ENCODE measurements at places on chromosomes 5 and 9.
A peak's percentile ranks its signal among the peaks of the same experiment; 100 is the strongest.

- no peak for ATAC-seq
These were observed 182.9 kb upstream of the RFX3 start for GRCh38 chr9:3708751-3709150.

- no peak for ATAC-seq
These were observed 61.9 kb upstream of the GPBP1 start for GRCh38 chr5:57111993-57112392.

DNA sequence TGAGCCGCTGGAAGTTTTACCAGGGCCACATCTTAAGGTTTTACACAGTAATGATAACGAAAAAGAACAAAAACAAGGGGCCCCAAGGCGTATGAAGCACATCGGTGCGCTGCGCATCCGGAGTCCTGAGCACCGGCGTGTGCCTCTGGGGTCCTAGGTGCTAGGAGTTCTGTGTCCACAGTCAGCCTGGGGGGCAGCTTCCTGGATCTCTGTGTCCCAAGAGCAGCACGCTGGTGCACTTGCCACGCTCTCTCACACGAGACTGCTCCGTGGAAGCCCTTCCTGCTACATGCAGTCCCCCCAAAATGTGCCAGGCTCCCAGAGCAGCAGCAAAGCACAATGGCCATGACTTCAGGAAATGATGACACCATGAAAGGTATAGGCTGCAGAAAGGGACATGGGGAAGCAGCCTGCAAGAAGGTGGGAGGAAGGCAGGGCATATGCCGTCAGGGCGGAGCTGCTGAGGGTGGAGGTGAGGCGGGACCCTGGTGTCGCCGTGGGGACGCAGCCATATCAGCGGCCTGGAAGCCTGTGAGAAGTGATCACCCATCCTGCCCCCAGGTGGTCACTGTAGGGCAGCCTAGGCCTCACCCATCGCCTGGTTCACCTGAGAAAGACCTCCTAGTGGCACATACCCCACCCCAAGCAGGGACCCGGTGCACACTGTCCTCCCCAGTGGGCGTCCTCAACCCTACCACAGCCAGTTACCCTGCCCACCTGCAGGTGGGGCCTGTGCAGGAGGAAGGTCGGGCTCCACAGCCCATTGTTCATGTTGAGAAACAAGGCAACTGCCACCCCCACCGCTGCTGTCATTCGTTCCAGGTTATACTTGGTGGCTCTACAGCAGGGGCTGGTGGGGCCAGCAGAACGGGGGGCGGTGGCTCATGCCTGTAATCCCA is 23.6 kb upstream of the SLC6A3 start:
- no peak for ATAC-seq

DNA sequence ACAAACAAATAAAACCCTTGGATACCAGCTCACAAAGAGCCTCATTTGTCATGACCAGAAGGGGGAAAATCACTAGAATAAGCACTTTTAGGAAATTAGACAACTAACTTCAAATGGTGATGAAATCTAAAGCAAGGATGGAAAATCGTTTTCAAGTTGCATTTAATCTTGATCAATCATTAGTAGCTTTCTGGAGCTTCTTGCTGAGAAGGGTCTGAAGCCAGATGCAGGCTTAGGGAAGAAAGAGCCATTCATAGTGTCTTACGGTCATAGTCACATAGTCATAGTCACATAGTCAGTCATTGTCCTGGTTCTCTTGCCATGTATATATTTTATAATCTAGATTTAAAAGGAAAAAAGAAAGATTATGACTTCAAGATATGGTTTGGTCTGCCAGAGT is 610.5 kb downstream of the ACTL7B start:
- no peak for ATAC-seq

DNA sequence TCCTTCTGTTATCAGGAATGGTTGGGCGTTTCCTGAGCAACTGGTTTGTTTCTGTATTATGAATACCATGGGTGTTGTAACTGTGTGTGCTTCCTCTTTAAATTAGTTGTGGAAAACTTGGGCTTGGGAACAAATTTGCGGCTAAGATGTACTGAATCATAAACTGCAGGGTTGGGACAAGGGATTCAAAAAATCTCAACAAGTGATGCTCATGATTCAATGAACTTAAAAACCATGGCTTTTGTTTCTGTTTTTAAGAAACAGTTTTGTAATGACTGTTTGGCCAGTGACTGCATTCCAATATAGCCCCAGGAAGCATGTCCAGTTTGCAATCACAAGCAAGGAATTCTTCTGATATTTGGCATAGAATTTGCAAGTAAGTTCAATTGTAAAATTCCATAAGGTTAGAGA is 657.5 kb upstream of the WWC1 start:
- ATAC-seq = no peak

GRCh38 chr5:118956727-118957126 is 31.6 kb downstream of the DTWD2 start:
- ATAC-seq = no peak

DNA sequence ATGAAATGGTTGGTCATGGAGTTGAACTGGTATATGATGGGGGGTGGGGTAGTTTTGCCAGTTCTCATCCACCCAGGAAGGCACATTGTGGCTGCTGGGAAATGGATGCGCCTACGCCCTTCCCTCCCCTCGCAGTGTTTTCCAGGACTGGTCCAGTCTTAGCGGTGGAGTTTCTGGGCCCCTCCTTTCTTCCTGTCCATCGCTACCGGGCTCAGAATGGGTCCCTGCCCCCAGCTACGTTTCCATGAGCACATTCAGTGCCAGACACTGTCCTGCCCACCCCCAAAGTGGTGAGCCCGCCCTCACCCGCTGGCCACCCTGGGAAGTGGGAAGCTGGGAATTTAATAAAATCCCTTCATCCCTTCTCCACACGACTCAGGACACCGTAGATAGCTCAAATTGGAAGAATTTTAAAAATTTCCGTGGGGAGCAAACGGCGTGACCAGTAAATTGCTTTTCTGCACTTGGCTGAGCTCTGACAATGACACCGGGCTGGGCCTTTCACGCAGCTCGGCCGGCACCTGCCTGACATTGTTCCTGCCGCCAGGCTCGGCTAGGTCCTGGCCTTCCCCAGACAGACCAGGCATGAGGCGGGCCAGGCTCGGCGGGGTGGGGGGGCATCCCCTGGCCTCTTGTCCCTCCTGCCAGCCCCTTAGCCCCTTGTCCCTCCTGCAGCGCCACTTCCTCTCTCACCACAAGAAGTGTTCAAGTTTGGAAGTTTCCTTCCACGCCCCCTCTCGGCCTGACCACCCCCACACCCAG is 3.6 kb downstream of the FGF18 start:
- ATAC-seq = no peak

DNA sequence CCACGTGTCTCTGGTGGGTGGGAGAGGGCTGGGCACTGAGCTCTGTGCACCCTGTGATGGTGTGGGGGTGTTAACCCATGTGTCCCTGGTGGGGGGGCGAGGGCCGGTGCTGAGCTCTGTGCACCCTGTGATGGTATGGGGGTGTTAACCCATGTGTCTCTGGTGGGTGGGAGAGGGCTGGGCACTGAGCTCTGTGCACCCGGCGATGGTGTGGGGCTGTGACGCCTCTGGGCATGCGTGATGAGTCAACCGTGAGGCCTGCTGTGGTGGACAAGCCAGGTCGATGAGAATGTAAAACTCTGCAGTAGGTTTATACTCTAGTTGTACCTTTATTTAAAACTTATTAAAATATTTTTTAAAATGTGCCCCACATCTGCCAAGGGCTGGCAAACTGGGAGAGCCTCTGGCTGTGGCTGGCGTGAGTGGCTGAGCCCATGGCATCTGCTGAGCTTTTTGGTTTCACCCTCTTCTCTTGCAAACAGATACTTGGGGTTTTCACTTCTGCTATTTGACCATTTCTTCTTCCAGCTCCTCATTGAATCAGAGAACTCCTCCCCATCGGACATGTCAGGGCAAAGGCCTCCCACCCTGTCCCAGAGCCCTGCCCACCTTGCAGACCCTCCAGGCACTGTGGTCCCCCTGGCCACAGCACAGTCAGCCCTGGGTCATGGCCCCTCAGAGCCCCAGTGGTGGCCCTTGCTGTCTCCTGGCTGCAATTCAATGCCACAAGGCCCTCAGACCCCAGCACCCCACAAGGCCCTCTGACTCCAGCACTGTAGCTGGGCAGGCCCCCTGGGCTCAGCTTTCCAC is 18.5 kb upstream of the EXOC3 start:
- ATAC-seq = peak; percentile 85

- ATAC-seq = no peak
These were observed 576.1 kb downstream of the LRRC70 start for GRCh38 chr5:63154476-63155309.

DNA sequence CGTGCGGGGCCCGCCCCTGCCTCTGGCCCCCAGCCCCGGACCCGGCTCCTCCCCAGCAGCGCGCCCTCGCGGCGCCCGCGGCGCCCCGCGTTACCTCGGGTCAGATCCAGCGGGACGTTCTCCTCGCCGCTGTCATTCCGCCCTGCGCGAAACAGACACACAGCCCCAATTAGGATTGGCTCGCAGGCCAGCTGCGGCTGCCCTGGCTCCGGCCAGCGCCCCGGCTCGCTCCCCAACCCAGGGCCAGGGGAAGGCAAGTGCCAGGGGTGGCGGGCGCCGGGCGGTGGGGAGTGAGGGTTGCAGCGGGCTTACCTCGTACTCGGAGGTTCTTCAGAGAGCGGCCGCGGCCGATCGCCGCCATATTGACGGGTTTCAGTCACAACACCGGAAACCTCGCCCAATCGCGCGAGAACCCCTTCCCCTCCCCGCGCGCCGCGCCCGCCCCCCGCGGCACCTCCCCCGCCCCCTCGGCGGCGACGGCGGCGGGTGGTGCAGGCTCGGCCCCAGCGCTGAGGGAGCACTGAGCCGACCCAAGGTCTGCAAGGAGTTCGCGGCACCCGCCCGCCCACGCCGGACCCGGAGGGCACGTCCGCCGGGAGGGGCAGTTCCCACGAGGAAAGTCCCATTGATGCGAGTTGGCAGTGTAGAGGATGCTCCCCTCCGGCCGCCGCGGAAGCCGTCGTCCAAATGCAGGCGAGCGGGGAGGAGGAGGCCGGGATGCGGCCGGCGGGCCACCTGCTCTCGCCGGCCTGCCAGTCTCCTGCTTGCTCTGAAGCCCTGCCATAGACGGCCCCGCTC is at the start of gene RICTOR:
Gene RICTOR (minus strand): TSS at position 383 of the 798 bp plus-strand sequence. CDS start 22 bp downstream, at position 361.
- peak; percentile 94 for ATAC-seq

- no peak for ATAC-seq
These were observed 9.1 kb downstream of the ZNF300 start for GRCh38 chr5:150895431-150896428.

GRCh38 chr5:156920861-156921431 is 42.1 kb downstream of the TIMD4 start:
- ATAC-seq = peak; percentile 34

- peak; percentile 95 for ATAC-seq
These were observed 19.7 kb downstream of the CAMSAP1 start for GRCh38 chr9:135887585-135888050.

DNA sequence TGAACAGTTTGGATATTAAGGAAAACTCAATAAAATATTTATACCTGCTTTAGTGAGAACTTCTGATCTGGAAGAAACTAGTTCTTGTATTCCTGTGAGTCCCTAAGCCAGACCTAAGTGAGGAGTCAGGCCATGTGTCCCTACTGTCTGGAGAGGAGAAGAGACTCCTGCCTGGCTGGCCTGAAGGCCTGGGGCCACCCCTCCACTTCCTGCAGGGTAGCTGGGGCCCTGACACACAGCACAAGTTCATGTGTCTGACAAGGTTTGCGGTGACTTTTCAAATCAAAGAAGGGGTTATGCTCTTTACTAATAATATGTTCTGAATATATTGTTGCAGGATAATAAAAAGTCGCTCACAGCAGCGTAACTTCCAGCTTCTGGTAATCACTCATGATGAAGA is 16.1 kb upstream of the IL13 start:
- ATAC-seq = no peak

DNA sequence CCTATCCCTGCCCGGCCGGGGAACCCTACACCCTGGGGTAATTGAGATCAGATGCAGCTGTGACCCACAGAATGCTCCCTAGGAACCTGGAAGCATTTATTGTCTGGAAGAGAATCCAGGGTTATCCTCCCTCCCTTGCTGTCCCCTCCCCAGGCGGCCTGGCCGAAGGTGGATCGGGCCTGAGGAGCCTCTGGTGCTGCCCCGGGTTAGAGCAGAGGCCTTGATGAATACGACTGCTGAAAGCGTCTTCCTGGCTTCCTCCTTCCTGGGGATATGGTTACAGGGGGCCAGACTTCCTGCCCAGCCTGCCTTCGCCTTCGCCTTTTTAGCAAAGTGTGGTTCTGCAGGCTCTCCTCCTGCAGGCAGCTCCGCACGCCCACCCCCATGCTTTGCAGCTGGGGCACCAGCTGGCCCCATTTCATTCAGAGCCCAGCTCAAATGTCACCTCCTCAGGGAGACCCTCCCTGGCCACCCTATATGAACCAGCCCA is 22.5 kb upstream of the PTGS1 start:
- no peak for ATAC-seq

GRCh38 chr5:22938362-22938761 is 85.2 kb upstream of the CDH12 start:
- no peak for ATAC-seq

DNA sequence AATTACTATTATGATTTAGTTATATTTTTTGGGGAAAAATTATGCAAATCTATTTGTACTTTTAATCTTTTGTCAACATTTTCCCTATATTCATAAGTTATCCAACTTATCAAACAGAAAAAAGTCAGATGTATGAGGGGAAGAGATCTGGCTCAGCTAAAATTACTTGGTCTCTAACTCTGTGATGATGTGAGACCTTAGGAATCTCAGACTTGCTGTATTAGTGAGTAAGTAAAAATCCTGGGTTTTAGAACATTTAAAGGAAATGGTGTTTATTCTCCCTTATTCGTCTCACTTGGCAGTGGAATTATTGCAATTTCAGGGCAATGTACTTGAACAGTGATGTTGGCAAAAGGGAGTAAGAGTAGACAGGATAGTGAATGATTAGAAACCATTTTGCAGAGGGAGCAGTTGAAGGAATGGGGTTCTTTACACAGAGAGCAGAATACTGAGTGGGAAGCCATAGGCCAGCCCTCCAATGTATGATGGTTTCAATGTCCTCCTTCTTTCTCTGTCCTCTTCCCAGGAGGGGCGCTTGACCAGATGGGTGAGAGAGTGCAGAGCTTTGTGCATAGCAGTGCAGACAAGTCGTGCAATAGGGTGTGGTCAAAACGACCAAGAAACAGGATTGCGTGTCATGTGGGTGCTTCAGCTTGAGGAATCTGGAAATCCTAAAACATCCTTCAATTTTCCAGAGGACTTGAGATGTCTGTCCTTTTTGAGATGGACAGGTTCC is 91.7 kb downstream of the TENT4A start:
- ATAC-seq = no peak

- no peak for ATAC-seq
These were observed 26.9 kb downstream of the EXOC3 start for GRCh38 chr5:469752-470483.

DNA sequence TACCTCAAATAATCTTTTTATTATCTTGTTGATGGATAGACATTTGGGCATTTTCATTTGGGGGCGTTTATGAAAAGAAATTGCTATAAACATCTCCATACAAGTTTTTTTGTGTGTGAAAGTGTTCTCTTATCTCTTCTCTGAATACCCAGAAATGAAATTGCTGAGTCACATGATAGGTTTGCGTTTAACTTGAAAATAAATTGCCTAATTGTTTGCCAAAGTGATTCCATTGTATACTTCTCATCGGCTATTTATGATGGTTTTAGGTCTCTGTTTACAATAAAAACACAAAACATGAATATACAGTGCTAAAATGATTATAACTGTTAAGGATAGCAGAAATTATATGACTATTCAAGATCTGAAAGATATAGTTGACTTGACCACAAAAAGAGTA is 361.7 kb downstream of the TAF11L14 start:
- no peak for ATAC-seq

- no peak for ATAC-seq
These were observed 17.3 kb upstream of the TERT start for GRCh38 chr5:1312206-1312605.

- no peak for ATAC-seq
These were observed 24.3 kb downstream of the ABCA1 start for GRCh38 chr9:104903609-104904008.

Measured in stimulated activated memory B cell treated with anti-CD40 and anti-IgM and Interleukin-4, amounts not matched to agents 10 μg/mL and 1 μg/mL and 100 μg/mL, for 72 hours (primary cell).